ENCODE measurements at places on chromosomes 2 and 18.

DNA sequence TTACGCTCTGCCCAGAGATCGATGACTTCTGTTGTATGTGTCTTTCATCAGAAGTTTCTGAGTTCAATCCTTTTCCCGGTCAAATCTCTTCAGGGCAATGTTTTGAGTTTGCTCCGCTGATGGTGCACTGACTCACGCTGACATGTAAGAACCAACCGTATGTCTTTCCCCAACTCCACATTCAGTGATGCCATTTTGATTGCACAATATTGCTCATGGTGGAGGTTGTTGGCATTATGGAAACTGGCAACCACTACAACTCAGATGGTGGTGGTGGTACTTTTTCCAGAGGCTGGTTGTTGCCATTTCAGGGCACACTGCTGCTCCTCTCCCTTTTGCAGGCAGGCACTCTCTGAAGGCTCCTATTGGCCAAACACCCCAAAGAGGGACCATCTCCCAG is 751.5 kb downstream of the DCDC2C start:
- no peak for DNase-seq

- no peak for DNase-seq
Observed at GRCh38 chr2:101151859-101152271, 683 bp upstream of the TBC1D8 start.

GRCh38 chr2:208142240-208142924 is 3.6 kb downstream of the CRYGB start:
- DNase-seq, result no peak

DNA sequence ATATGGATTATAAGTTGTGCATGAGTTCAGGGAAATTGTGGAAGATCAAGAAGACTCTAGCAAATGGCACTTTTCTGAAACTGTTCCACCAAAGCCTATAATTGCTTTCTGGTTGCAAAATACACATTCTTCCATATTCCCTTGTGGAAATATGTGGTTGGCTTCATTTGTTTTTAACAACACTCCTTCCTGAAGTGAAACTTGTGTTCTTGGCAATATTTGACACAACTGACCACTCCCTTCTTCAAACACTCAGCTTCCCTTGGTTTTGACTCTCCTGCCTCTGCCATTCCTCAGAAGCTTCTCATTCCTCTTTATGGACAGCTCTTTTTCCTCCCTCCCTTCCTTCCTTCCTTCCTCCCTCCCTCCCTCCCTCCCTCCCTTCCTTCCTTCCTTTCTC is 192.3 kb downstream of the PMAIP1 start:
- DNase-seq, result no peak

GRCh38 chr18:34837769-34838272 is 127.7 kb downstream of the DTNA start:
- DNase-seq, result no peak

DNA sequence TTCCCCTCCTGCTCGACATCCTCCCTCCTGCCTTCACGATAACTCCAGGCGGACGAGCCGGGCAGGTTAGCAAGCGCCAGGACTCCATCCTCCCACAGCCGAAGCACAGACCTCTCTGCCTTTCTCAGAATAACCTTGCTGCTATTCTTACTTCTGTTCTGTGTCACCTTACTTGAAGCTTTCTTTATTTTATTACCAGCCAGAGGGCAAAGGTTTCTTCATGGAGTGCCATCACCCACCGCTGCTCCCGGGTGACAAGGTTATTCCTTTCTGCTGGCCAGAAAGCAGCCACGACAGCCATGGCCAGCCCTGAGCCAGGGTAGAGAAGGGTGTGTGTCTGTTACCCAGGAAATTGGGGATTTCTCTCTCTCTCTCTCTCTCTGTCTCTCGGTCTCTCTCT is 227.1 kb downstream of the ANAPC1 start:
- DNase-seq, result no peak

DNA sequence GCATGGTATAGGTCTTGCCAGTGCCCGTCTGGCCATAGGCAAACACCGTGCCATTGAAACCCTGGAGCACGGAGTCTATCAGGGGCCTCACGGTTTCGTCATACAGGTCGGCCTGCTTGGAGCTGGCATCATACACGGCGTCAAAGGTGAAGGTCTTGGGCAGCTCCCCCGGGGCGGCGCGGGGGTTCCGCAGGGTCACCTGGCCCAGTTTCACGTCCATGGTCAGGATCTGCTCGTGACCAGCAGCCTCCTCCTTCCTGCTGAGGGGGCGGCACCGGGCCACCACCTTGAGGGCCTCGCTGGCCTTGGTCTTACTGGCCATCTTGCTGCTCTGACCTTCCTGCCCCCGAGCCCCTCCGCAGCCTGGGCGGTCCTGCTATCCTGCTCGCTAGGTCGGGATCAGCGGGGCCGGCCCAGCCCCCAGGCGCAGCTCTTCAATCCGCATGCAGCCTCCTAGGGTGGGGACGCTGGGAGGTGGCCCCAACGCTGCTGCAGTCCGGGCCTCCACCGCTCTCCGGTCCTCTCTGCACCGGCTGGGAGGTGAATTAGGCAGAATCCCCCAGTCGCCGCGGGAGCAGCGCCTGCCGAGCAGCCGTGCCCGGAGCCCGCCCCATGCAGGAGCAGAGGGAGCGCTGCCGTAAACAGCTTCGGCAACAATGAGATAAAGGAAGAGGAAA is 563 bp downstream of the KIF3C start:
- no peak for DNase-seq

DNA sequence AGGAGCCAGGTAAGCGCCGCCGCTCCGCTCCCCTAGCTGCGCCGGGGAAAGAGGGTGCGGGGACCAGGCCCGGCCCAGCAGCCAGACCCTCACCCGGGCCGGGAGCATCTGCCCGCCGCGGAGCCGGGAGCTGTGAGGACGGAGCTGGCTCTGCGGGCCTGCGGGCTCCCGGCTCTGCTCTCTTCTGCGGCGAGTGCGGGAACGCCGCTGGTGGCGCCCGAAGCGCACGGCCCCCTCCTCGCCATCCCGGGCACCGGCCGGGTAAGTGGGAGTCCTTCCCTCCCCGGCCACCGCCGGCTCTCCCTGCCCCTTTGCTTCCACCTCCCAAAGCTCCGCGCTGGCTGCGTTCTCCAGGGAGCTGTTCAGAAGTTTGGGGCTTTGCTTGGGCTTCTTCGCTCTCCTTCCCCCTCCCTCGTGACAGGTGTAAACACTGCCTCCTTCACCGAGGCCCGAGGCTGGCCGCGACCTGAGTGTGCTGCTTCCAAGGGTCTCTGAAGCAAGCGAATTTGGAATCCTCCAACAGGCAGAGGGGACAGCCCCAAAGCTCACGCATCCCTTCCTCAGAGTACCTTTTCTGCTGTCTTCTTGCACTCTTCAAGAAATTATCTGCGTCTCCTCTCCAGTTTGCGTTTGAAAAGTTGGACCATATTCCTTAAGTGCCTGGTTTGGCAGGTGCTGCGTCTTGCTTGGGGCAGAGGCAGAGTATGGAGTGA is 632 bp downstream of the AFTPH start:
- DNase-seq, result peak; percentile 22
